Bronchial epithelial cell (primary cell): ENCODE measurements at places on chromosomes 4 and X. TPM values are rescaled to one million over a fixed set of nuclear protein-coding genes. Genes with fewer than 3 reads are reported as not detected.

DNA sequence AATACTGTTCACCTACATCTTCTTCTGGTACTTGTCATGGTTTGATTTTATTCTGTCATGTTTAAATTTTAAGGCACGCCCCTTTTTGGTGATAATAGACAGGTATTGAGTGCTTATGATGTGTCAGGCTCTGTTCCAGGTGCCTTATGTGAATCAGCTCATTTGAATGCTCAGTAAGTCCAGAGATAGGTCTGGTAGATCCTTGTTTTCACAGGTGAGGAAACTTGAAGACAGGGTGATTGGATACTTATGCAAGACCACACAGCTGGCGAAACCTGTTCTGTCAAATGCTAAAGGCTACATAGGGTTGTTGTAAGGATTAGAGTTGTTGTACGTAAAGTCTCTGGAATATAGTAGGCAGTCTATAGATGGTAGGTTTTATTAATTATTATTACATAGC, 9.6 kb upstream of the SLC25A14 start:
- DNase-seq, result peak; percentile 89

- DNase-seq, result no peak
Measured at GRCh38 chr4:2843941-2844584, 419 bp downstream of the ADD1 start.

DNA sequence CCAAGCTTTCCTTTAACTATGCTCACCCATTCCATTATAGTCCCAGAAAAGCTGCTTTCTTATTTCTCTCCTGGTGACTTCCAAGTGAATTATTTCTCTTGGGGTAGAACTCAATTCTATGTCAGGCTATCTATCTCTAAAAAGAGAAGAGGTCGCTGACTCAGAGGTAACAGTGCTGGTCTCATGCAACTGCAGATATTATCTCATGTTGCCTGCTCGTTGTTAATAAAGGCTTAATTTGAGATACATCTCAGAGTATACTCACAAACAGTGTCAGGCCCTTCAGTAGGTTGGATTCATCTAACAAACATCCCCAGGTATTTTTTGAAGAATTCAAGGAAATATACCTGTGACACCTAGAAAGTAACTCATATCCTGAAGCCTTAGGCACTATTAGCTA, 2.7 kb downstream of the TMEM154 start:
- DNase-seq, result peak; percentile 39

Gene NPNT
- total RNA-seq, result 1.1 and 5.0 TPM in 2 replicates

Gene RRH
- 0.26 and 0.38 TPM in 2 replicates for total RNA-seq

Gene ERCC6L
- under 0.01 and 0.13 TPM in 2 replicates for total RNA-seq
